Jurkat, Clone E6-1 (cell line): ENCODE measurements at places on chromosomes 2 and 18.

DNA sequence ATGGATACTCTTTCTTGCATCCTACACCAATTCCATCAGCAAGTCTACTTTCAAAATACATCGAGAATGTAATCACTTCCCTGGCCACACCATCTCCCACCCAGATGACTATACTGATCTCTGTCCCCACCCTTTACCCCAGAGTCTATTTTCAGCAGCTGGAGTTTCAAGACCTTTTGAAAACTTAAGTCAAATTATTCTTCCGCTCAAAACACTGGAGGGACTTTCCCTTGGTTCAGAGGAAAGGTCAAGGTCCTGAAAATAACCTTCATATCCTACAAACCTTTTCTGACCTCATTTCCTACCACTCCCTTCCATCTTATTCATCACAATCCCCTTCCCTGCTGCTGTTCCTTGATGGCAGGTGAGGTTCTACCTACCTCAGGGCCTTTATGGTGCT, 58.8 kb upstream of the LYPD6 start:
- DNase-seq = no peak

DNA sequence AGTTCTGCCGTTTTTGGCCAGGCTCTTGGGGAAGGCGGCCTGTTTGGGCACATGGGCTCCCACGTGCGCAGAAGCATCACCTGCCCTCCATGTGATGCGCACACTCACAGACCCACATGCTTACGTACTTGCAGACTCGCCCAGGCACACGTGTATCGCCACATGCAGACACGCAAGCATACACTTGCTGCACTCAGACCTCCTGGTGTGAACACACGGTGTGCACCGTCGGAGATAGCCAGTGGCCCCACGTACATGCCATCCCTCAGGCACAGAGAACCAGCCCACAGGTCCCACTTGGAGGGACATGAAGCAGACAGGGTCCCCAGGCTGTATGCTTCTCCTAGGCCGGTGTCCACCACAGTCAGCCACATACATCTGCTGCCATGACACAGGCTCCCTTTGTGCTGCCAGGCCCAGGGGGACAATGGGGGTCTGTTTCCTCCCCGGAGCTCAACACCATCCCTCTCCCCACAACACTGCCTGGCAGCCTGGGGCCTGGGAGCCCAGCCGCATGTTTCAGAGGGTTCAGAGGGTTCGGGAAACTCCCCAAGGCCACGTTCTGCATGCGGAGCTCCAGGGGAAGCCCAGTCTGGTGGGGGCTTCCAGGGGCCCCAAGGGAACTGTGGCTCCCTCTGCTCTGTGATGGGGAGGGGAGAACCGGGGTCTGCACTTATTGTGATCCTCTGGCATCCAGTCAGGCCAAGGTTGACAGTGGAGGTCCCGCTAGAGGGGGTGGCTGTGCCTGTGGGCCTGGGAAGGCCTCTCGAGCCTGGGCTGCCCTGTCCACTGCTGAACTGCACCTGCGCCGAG, 208.1 kb upstream of the HAAO start:
- no peak for DNase-seq

GRCh38 chr2:82803307-82803706, 1655.8 kb downstream of the SUCLG1 start:
- DNase-seq = no peak

GRCh38 chr2:54604871-54605270, 118.6 kb upstream of the EML6 start:
- DNase-seq = no peak

DNA sequence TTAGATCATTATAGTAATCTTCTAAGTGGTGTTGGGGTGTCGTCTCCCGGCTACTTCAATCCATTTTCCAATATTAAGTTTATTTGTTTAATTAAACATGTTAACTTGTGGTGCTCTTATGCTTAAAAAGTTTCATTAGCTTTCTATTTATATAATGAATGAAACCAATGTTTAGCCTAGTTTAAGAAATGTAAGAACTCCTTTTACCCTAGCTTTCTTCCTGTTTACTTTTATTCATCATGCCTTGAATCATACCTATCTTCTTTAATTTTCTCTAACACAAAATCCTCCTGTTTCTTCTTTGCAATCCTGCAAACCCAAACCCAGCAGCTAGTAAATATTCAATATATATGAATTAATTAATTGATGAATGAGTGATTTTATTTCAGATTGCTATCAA, 1276.7 kb upstream of the PIK3C3 start:
- no peak for DNase-seq

DNA sequence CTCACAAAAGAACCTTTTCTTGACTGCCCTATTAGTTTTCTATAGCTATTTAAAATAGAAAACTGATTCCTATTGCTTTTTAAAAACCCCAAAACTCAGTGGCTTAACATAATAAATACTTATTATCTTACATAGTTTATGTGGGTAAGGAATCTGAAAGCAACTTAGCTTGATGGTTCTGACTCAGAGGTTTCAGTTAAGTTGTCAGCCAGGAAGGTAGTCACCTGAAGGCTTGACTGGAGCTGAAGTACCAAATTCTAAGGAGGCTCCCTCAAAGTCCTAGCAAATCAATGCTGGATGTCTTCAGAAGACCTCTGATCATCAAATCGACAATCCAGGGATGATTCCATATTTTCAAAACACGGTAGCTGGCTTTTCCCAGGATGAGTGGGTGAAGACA, 546.6 kb upstream of the CDH2 start:
- DNase-seq = no peak

- no peak for DNase-seq
These were observed 2.3 kb upstream of the IL1RL2 start for GRCh38 chr2:102184568-102184967.
